ENCODE measurements at places on chromosomes 6 and 20.

- no peak for DNase-seq
These were observed 23.5 kb downstream of the PLEKHG1 start for GRCh38 chr6:150622941-150623874.

- no peak for DNase-seq
These were observed 298.8 kb downstream of the GMDS start for GRCh38 chr6:1946583-1946982.

DNA sequence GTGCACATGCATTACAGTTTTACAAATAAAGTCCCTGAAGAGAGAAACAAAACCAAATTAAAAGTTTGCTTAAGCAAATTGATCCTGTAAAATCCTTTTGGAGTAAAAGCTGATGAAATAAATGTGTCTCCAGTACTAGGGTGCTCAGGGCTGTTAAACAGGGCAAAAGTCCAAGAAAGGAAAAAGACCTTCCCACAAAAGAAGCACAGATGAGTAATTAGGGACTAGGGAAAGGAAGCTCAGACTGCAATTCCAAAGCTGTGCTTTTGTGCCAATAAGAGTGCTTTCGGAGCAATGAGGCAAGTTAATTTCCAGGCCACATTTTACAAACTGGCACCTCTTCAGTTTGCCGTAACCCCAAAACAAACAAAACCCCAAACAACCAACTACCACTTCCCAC is 10.4 kb upstream of the RNF182 start:
- no peak for DNase-seq

- no peak for DNase-seq
These were observed 666.6 kb upstream of the SLC35B3 start for GRCh38 chr6:9101920-9102319.

- DNase-seq = no peak
These were observed 306.9 kb downstream of the QKI start for GRCh38 chr6:163721435-163721834.

DNA sequence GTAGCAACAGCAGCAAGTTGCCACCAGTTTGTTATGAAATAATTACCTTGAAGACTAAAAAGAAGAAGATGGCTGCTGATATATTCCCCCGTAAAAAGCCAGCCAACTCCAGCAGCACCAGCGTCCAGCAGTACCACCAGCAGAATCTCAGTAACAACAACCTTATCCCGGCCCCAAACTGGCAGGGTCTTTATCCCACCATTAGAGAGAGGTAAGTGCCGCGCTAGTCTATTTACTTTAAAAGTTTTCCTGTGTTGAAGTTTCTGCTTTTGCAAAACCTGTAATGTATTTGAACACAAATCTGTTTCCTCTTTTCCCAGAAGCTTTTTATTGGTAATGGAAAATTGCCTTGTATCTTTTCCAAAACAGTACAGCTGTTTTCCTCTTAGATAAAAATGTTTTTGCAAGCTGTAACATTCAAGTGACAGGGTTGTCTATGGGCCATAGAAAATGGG is 725 bp downstream of the BTBD3 start:
- no peak for DNase-seq

DNA sequence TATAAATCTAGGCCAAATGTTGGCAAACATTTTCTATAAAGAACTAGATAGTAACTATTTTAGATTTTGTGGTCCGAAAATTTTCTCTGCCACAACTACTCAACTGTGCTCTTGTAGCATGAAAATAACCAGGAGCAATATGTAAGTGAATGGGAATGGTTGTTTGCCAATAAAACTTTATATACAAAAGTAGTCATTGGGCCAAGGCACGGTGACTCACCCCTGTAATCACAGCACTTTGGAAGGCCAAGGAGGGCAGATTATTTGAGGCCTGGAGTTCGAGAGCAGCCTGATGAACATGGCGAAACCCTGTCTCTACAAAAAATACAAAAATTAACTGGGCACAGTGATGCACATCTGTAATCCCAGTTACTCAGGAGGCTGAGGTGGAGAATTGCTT is 617.1 kb downstream of the EPM2A start:
- DNase-seq = no peak

DNA sequence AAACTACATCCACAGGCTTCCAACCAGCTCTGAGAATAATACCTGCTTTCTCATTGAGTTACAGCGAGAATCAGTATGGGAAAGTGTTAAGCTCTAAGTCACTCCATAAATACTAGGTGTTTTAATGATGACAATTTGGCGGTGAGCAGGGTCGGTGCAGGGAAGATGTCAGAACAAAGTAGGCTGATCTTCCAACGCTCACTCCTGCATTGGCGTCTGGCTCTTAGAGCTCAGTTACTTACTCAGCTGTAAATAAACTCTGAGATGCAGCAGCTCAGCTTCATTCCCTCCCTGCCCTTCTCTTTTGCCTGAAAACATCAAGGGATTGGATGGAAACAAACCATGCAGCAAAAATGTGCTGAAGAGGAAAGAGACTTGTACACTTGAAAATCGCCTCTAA is 102.5 kb upstream of the SPACA1 start:
- no peak for DNase-seq

DNA sequence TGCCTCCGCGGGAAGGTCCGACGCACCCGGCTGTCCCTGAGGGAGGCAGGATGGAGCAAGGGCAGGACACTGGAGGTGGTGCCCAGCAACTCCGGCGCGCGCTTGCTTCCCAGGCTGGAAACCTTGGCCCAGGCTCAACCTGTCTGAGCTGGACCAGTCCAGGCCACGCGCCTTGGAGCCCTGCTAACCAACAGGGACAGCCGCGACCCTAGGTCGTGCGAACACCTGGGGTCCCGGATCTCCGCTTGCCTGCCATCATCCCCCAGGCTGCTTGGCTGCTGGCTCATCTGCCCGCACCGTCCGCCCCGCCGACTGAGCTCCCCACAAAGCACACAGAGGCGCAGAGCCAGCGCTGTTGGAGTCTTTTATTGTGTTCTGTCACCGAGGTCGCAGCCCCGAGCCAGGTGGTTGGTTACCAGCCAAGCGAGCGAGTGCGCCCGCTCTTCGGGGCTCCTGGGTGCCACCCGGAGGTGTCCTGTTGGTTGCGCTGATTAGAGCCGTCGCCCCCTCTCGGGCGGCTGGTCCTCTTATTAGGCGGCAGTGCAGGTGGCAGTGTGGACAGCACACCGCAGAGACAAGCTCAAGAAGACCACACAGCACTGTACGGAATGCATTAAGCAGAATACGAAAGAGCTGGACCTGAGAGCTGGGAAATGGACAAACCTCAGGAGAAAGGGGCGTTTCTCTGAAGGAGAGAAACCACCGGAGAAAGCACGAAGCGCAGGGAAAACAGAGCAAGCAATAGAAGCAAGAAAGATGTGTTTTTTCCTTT is 3.8 kb downstream of the COL12A1 start:
- DNase-seq = no peak

- DNase-seq = no peak
These were observed 22.2 kb downstream of the C20orf203 start for GRCh38 chr20:32651537-32651936.

GRCh38 chr6:137353346-137353745 is 134.2 kb upstream of the IFNGR1 start:
- DNase-seq = no peak

- no peak for DNase-seq
These were observed 250.9 kb upstream of the RREB1 start for GRCh38 chr6:6856538-6857523.

DNA sequence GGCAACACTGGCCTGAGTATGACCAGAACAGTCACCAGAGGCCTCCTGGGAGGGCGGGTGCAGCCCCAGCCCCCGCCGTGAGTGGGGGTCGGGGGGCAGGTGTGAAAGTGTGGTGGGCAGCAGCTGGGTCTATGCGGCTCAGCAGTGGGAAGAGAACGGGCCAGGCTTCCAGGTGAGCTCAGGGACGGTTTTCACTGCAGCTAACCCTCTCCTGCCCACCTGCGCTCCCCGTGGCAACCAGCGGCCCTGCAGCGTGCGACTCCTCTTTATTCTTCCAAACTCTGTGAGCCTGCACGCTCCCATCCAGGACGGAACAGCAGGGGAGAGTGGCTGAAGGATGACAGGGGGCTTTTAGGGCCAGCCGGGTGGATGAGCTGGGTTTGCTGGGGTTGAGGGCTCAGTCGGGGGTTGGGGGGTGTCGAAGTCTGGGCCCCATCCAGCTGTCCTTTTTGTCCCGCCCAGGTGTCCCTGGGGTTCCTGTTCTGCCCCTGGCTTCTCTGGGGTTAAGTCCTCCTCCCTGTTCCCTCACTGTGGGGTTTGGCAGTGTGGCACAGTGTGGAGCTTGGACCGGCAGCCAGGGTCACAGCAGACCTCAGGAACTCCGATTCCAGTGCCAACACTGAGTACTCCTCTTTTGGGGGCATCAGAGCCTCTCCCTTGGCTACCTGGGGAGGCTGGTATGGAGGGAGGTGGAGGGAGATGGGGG is 859 bp upstream of the BIRC7 start:
- DNase-seq = no peak

- DNase-seq = no peak
These were observed 195.0 kb downstream of the CD83 start for GRCh38 chr6:14312587-14312986.

- no peak for DNase-seq
These were observed 142.6 kb upstream of the HMGN3 start for GRCh38 chr6:79377047-79377446.

GRCh38 chr6:156994215-156995076 is 217.3 kb downstream of the ARID1B start:
- no peak for DNase-seq

DNA sequence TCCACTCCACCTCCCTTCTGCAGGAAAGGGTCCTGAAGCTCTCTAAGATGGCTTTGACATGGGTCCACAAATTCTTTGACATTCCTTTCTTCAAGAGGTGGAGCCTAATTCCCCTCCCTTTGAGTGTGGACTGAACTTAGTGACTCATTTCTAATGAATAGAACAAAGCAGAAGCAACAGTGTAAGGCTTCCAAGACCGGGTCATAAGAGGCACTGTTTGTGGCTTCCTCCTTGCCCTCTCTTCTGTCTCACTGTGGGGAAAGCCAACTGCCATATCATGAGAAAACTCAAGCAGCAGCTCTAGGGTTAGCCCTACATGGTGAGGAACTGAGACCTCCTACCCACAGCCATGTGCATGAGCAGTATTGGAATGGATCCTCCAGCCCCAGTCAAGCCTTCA is 5.9 kb upstream of the CDK5RAP1 start:
- no peak for DNase-seq

- DNase-seq = no peak
These were observed 37.9 kb upstream of the HDDC2 start for GRCh38 chr6:125339653-125340052.

DNA sequence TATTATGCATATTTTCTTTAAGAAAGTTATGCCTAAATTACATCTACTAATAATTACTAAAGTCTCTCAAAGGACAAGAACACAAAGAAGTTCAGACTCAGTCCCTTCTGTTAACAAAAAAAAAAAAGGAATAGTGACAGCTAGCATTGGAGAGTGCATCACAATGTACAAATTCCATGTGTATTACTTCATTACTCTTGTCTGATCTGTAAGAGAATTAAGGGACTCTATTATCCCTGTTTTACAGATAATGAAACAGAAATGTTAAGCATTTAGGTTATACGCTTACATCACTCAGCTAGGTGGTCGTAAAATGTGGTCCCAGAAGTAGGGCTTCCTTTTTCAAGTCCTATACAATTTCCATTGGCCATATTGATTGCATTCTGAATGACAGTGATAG is 17.2 kb upstream of the VNN1 start:
- no peak for DNase-seq

- no peak for DNase-seq
These were observed 203.6 kb upstream of the GMDS start for GRCh38 chr6:2448826-2449571.

- DNase-seq = no peak
These were observed 175.5 kb downstream of the TFAP2B start for GRCh38 chr6:50993941-50994720.

DNA sequence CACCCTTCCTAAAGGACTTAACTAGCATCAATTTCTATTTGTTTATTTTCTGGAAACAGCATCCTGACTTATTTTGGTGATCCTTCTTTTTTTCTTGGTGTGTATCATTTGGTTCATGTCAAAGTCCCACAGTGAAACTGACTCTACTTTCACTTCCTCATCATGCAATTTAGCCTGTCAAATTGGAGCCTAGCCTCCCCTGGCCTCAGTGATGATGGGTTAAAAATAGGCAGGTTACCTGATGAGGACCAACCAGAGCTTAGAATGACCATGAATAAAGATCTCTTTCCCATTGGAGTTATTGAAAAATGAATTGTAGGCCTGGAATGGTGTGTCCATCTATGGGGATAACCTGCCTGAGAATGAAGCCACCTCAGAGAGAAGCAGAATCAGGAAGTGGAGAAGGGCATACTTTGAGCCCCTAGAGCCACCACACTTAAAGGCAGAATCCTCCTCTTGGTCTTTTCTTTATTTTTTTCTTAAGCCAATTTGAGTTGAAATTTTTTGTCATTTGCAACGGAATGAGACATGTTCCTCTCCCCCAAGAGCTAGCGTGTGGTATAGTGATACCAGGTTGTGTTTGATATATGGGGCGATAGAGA is 105.6 kb downstream of the BTBD3 start:
- no peak for DNase-seq

DNA sequence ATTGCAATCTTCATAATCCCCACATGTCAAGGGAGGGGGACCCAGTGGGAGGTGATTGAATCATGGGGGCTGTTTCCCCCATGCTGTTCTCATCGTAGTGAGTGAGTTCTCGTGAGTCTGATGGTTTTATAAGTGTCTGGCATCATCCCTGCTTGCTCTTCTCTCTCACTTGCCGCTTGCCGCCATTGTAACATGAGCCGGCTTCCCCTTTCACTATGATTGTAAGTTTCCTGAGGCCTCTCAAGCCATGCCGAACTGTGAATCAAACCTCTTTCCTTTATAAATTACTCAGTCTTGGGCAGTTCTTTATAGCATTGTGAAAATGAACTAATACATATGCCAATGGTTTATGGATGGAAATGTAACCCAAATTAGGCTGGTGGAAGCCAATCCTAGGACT is 109.4 kb upstream of the AKAP12 start:
- no peak for DNase-seq

DNA sequence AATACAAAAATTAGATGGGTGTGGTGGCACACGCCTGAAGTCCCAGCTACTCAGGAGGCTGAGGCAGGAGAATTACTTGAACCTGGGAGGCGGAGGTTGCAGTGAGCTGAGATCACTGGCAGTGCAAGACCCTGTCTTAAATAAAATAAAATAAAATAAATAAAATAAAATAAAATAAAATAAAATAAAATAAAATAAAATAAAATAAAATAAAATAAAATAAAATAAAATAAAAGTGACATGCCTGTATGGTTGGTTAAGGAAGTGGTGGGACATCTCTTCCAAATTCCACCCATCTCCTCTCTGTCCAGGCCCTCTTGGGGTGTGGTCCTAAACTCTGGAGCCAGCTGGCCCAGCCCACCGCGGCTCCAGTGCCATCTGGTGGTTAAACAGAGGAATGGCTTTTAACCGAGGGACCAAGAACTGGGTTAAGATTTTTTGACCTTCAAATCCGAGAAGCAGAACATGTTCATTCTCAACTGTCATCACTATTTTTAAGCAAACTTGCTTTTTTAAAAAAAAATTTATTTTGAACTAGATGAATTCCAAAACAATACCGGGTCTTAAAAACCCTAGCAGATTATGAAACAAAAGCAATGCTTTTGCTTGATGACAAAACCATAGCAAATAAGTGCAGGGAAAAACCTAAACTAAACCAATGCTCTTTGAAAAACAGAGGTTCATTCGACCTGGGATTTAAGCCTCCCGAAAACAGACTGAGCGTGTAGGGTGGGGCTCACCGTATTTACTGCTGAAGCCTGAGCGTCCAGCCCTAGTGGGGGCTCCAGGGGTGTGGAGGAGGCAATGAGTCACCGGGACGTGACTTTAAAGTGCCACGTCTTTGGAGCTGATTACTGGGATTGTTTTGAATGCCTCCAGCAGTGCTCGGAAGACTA is 68.8 kb downstream of the CDC5L start:
- DNase-seq = no peak

GRCh38 chr6:10310826-10311225 is 104.0 kb downstream of the TFAP2A start:
- no peak for DNase-seq
